ENCODE measurements at places on chromosomes 16 and 17.

DNA sequence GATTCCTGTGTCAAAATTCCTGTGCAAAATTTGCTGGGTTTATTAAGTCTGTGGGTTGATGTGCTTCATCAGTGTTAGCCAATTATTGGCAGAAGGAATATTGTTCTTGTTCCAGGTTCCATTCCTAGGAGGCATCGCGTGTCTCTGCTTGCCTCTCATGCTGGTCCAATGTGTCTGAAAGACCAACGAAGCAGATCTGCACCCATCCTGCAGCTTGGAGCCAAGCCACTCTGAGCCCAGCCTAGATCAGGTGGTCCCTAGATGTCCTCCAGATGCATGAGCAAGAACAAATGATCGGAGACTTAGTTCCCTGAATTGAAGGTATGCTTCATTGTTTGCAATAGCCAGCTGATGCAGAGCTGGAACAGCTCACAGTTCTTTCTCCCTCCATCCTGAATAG is 10.5 kb upstream of the PIK3R6 start:
- DNase-seq: no peak

DNA sequence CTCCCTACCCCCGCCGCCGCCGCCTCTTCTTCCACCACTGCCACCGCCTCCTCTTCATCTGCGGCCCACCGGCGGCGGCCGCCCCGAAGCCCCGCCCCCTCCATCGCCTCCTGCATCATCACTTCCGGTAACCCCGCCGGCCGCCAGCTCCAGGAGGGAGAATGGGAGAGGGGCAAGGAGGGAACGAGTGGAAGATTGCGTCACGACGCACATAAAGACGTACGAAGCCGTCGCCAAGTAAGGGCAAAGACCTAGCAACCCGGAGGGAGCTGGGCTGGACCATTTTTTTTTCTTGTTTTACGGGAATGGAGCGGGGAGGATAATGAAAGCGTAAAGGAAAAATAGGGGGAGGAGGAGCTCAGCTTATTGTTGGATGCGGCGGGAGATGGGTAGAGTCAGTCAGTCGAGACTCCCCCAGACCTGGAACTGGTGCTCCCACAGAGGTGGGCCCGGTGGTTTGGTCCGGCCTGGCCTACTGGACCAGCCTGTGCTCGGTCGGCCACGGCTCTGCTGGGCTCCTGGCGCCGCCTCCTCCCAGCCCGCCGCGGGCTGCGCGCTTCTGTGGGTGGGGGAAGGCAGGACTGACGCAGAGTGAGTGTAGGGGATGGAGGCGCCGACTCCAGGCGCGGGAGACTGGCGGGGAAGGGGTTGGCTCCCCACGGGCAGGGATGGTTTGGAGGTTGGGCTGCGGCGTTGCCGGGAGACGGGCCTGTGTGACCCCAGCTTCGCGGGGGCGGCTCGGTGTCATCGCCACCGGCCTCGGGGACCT is at the start of the genes DCUN1D3 and LYRM1:
DCUN1D3 (minus strand) TSS at position 60 of the 769 bp plus-strand sequence. CDS start 37,820 bp downstream, outside the sequence.
LYRM1 (plus strand) TSS at position 473 of the 769 bp plus-strand sequence. CDS start 14,785 bp downstream, outside the sequence.
- DNase-seq: peak; percentile 87

- DNase-seq: no peak
These were observed 138.3 kb upstream of the SALL1 start for GRCh38 chr16:51289336-51289735.

GRCh38 chr17:199191-199604 is 17.7 kb upstream of the DOC2B start:
- no peak for DNase-seq

DNA sequence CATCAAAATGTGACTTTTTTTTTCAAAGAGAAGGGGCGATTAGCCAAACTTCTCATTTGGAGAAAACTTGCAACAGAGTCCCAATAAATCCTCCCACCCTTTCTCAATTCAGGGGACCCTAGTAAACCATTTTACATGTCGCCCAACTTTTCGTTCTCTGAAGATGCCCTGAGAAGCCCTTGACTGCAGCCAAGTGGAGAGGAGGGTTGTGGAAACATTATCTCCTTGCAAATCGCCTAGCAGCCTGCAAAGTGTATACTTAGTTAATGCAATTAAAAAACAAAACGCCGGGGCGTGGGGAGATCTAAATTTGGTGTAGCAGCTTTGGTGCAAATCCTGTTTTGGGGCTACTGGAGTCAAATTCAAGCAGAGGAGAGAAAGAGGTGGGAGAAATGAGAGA is 1.2 kb upstream of the SHISA9 start:
- DNase-seq: no peak

DNA sequence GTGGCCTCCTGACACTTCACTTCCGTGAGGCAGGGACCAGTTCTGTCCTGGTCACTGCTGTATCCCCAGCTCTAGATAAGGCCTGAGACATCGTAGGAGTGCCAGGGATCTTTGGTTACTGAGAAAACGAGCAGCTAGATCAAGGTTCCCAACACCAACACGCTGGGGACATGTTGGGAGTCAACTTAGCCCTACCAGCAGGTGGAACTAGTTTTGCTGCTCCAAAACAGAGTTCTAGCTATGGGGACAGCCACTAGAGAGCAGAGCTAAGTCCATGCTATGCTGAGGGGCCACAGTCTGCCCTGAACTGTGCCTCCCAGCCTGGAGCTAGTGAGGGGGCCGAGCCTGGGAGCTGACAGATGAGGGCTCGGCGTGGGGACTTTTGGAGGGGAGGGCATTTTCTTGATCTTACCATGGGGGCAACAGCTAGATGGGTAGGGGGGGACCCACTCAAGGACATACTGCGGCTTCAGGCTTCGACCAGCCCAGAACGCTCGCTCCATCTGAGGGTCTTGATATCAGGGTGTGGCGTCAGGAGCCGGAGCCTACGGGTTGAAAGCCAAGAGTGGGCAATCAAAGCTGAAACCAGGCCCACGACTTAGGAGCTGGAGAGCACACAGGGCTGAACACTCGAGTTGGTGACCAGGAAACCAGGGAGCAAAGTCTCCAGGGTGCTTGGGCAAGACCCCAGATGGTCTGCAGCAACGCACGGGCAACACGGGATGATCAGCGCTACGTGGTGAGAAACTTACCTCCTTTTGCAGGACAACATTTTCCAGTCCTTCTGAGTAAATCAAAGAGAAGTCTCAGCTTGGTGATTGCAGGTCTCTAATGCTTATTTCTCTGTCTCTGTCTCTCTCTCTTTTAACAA is 13.4 kb downstream of the SNX20 start:
- no peak for DNase-seq

DNA sequence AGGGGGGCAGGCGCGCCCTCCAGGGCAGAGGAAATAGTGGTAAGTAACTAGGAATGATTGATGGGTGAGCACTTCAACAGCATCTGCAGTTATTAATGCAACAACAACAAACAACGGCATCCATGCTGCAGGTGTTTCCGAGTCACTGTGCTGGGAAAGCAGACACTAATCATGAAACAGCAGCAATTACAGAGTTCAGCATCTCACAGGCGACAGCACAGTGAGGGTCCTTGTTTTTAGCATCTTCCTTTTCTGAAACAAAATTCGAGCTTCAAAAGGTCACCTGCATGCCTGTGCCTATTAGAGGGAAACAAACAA is 191.9 kb downstream of the SLC39A11 start:
- no peak for DNase-seq

DNA sequence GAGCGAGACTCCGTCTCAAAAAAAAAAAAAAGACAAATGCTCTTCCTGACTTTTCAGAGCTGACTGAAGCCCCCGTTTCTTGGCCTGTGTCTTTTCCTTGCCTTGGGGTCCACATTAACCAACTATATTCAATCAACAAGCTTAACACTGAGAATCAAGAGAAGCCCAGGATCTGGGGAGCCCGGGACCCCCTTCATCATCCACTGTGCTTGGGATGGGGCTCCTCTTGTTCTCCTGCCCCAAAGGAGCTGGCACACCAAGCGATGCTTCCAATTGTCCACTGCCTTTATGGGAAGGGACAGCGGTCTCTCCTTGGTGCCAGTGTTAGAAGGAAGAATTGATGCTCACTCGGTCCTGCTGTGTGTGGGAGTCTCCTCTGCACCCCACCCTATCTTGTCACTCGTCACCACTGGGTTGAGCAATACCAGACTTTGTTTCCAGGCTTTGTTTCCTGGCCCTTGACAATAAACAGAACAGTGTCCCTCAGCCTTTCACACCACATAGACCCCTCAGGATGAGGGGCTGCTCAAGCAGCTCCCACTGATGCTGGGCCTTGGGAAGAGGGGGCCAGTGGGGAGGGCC is 146.7 kb downstream of the KCNJ12 start:
- DNase-seq: no peak

DNA sequence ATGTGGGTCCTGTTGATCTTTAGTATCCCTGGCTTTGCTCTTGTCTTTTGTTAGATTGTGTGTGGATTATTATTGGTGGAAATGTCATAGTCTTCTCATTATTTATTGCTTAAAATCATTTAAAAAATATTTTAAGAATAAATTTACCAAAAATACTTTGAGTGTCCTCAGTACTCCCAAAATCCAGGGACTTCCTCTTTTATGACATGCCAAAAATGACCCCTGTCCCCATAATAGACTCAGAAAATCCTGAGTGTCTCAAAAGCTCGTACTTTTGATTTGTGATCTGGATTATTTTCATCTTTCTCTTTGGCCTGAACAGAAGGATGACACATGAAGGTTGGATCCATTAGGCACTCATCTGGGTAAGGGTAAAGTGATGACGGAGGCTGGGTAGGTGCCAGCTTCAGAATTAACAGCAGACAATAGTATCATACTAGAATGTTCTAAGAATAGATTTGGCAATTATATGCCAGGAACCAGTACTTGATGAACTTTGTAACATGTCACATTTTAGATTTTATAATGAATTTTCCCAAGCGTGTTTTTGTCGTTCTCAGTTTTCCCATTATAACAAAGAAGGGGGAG is 602.2 kb upstream of the CDH8 start:
- no peak for DNase-seq

- DNase-seq: no peak
These were observed 55.2 kb upstream of the ERN1 start for GRCh38 chr17:64185101-64185500.

DNA sequence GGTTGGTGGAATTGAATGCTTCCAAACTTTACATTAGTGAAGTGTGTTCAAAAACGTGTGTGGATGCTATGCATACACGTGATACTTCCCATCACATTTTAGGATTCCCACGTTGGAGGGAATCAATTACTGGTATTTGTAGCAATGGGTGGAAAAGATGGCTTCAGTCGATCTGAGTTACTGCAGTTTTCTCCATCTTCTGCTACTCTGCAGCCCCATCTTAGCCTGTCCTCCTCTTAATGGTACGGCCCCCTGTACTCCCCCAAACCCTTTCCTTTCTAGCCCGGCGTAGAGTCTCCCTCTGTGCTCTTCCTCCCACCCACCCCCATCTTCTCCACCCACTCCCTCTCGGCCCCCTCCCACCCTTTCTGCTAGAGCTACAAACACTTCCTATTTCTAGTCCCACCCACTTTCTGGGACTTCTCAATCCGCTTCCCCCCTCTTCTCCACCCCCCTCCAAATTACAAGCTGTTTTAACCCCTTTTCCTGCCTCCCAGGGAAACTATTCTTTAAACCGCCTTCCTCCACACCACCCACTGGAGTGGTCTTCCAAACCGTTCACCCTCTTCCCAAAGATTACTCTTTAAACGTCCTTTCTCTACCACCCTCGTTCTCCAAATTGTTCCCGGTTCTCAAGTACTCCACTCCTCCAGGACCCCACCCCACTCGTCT is 1.1 kb downstream of the CHTF8 start:
- DNase-seq: no peak

GRCh38 chr17:57955183-57955931 is at the start of gene CUEDC1:
CUEDC1 (minus strand) TSS chr17:57955412; CDS start chr17:57885564, 69,848 bp downstream.
- no peak for DNase-seq

GRCh38 chr16:13178318-13178717 is 276.9 kb downstream of the SHISA9 start:
- no peak for DNase-seq

GRCh38 chr17:37176723-37177122 is 199.1 kb upstream of the C17orf78 start:
- no peak for DNase-seq

DNA sequence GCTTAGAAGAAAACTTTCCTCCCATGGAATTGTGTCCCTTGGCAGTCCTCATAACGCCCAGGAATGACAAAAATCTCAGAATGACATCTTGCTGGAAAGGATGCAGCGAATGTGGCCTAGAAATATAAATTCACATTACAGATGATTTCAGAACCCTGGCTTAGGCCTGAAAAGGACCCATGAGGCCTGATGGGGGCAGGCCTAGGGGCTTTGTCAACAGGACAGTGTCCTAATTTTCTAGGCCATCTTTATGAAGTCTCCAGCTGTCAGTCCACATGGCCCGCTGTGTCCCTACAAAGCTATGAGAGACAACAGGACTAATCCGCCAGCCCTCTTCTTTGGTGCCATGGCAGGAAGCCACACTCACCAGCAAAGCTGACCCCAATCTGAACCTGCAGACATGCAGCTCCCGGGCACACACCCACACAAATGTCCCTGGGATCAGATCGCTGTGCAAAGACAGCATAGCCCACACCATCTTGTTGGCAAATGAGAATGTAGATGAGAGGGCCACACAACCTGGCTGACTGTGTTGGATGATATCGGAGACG is 40.4 kb upstream of the DNAH17 start:
- no peak for DNase-seq

GRCh38 chr16:27475561-27475960 is 73.6 kb downstream of the IL21R start:
- no peak for DNase-seq

DNA sequence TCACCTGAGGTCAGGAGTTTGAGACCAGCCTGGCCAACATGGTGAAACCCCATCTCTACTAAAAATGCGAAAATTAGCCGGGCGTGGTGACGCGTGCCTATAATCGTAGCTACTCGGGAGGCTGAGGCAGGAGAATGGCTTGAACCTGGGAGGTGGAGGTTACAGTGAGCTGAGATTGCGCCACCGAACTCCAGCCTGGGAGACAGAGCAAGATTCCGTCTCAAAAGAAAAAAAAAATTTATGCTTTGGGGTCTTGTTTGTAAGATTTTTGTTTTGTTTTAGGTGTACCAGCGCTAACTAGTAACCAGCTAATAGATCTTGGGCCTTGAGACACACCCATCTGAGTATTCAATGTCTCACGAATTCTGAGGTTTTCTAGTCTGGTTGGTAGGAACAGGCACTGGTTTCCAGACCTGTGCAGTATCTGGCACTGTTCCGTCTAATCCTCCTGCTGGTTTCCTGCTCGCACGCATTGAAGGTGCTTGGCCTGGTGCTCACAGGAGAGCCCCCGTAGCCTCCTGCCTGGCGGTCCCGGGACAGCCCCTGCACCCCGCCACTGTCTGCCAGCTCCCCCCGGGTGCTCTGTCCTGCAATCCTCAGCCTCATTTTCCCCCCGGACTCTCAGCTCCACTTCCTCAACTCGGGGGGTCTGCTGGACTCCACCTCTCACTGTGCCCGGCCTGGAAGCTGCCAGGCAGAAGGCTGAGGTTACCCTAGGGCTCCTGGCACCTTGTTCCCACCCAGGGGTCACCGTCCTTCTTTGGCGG is 10.6 kb upstream of the DUS1L start:
- no peak for DNase-seq

DNA sequence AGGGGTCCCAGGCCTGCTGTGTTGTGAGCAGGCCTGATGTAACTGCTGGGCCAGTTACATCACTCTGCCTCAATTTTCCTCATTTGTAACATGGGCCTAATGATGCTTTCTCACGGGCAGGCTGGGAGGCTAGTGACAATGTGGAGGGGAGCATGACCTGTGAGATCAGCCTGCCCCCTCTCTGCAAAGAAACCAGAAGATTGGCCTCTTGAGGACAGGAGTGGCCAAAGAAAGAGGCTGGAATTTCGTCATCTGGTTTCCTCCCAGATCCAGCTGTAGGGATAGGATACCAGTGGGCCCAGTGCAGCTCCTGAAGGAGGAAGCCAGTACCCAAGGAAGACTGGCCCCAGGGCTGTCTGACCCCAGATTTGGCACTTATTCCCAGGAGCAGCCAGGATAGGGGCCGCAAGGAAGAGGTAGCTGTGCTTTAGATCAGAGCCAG is 615 bp upstream of the SREBF1 start:
- DNase-seq: no peak

- no peak for DNase-seq
These were observed 58.7 kb downstream of the PLXDC1 start for GRCh38 chr17:39092692-39093230.

Data from SHP77 treated with DMSO at 0.1 percent for 48 hours (cell line).